ENCODE measurements at places on chromosomes 7 and 10. TPM values are rescaled to one million over a fixed set of nuclear protein-coding genes. Genes with fewer than 3 reads are reported as not detected.

DNA sequence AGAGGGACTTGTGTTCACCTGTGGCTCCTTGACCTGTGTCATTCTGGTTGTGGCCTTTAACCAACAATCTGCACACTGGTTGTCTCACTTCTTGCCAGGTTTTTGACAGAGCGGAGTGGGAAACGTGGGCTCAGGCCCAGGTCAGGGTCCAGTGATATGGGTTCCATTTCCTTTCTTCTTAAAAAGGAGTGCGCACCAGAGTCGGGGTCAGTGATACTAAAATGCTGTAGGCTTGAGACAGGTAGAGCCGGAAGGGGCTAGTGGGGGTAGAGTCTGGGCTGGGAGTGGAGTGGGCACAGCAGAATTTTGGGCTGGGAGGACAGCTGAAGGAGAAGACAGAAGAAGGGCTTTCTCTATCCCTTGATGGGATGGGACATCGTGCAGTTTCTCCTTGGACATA, 61.2 kb downstream of the SH2D4B start:
- no peak for DNase-seq

DNA sequence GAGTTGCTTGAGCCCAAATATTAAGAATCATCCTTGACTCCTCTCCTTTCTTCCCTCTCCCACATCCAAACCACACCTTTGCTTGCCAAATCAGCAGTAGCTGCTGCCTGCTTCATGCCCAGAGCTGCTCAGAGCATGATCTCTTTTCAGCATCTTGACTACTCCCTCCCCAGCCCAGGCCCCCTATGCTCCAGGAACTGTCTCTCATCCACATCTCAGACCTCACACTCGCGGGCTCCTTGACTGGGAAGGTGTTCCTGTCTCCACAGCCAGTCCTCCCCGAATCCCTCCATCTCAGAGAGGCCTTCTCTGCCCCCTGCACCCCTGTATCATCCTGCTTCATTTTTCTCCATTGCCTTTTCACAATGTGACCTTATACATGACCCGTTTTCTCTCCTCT, 157.0 kb downstream of the DNAJB6 start:
- no peak for DNase-seq

DNA sequence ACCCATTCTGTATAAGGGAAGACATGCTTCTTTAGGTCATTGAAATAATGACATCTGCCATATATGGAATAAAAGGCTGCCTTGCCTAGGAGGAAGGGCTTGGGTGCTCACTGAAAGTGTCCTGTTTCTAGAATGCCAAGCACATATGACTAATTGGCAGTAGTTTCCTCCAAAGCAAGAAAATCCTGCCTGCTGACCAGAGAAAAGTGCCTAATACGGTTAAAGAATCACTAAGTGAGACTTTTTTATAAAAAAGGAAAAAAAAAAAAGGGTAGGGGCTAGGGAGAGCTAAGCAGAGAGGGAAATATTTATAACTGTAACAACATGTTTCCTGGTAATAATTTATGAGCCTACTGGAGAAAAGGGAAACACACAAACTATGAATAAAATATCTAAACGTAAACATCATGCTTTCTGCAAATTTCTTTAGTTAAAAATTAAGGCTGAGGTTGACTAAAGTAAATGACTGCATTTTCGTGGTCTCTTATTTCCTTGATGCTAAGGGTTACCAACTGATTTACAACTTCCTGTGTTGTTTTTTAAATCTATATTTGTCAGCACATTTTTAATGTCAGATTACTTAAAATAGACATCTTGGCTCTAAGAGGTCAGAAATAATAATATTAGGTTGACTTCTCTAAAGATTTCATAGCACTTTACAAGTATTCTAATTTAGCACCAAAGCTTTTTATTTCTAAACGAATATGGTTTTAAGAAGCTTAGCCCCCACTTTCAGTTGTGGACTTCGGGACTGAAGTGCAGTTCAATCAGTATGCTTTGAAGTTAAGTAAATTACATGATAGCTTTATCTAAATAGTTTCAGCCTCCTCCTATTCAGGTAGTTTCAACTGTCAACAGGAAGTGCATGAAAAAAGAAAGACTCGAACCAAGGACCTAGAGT, 89.6 kb downstream of the CABCOCO1 start:
- peak; percentile 61 for DNase-seq

GRCh38 chr10:95697429-95697828, 3.7 kb upstream of the TCTN3 start:
- DNase-seq: no peak

GRCh38 chr7:121604627-121605316, 208.7 kb upstream of the FAM3C start:
- peak; percentile 55 for DNase-seq

GRCh38 chr10:47181052-47181849, 118.7 kb upstream of the GDF10 start:
- no peak for DNase-seq

- DNase-seq: no peak
These were observed 210.1 kb downstream of the CACNB2 start for GRCh38 chr10:18350340-18350739.

DNA sequence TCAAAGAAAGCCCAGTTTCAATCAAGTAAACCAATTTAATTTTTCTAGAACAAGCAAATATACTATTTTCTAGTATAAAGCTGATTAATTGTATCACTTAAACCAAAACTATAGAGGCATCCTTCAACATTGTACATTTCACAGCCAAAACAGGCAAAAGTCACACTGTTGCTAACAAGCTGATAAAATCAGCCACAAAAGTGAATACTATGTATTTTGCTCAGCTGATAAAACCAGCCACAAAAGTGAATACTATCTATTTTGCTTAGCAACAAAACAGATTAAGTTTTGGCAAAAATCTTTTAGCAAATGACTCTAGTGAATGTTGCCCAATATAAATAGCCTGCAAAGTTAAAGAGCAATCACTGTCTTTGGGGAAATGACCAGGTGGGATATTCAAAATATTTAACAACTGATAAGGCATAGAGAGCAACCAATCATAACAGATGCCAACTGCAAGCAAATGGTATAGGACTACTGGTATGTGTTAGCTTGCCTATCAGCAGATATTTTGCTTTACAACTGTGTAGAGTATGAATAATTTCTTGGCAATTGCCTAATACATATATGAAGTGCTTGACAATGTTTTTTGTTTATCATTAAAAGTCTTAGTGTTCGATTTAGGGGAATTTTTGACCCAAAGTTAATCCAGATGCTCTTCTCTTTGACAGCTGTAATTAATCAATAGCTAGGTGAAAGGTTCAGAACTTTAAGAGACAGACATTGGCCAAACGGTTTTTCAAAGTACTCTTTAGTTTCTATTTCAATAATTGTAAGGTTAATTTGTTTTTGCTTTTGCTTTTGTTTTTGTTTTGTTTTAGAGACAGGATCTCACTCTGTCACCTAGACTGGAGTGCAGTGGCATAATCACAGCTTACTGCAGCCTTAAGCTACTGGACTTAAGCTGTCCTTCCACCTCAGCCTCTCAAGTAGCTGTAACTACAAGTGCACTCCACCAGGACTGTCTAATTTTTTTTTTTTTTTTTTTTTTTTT, 44.4 kb upstream of the SP4 start:
- DNase-seq: no peak

DNA sequence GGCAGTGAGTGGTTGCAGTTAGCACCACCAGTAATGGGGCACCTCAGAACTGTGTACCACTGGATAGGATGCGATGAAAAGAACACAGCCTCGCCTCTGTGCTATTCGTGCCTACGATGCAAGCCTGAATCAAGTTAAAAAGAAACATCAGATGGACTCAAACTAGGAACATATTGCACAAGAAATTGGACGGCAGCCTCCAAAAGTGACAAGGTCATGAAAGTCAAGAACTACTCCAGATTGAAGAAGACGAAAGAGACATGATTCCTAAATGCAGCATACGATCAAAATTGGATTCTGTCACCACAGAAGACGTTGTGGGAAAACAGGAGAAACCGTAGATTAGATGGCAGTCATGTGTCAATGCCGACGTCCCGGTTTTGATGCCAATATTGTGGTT, 648.1 kb upstream of the FOXK1 start:
- DNase-seq: no peak

DNA sequence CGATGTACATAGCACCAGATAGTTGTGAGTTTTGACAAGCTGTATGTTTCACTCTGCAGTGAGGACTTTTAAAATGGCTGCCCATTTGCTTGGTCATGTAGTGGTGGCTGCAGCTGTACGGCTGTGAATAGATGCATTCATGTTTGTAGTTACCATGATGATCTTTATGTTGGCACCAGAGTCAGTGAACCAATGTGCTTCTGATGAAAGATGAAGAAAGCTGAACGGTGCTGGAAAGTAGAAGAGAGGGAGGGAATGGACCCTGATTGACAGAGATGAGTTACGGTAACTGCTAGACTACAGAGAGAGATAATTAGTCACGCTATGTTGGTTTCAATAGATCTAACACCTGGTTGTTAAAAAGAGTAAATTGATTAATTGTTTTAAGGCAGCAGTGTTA, 256.8 kb downstream of the CELF2 start:
- no peak for DNase-seq

- peak; percentile 5 for DNase-seq
These were observed 5.1 kb downstream of the STK31 start for GRCh38 chr7:23715099-23715498.

- peak; percentile 97 for DNase-seq
These were observed 124.0 kb downstream of the IQUB start for GRCh38 chr7:123410273-123410904.

DNA sequence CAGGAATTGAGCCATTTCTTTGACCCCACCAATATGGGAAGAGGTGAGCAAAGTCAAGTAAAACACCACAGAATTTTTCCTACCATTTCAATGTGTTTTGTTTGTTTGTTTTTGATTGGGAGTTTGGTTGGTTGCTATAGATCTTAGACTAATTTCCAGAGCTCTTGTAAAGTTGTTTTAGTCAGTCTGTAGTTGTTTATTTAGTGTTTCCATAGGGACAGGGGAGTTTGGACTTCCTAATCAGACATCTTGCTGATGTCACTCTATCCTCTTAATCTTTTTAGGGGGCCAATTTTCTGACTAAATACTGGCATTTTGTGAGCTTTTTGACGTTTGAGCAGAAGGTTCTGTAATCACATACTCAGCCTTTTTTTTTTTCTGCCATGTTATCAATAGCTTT, 266.9 kb downstream of the ABCA13 start:
- DNase-seq: peak; percentile 18

GRCh38 chr7:25318047-25318446, 89.8 kb upstream of the NPVF start:
- DNase-seq: no peak

DNA sequence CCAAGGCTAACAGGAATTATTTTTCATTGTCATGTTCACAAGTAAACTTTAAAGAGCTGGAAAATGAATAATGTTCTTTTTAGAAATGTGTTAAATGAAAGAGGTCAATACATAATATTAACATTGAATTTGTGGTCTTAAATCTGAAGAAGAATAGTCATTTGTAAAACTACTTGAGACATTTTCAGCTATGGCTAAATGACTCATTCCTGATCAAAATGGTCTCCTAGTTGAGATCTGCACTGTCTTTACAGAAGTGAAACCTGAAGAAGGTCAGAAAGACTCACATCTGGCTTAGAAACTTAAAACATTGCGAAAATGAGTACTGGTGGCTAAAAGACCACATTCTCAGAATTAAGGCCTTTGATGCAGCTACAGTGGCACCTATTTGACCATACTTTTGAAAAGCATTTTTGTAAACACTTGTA, 5.9 kb downstream of the PIK3CG start:
- DNase-seq: no peak

GRCh38 chr10:79124066-79124465, 55.3 kb downstream of the ZMIZ1 start:
- DNase-seq: no peak

DNA sequence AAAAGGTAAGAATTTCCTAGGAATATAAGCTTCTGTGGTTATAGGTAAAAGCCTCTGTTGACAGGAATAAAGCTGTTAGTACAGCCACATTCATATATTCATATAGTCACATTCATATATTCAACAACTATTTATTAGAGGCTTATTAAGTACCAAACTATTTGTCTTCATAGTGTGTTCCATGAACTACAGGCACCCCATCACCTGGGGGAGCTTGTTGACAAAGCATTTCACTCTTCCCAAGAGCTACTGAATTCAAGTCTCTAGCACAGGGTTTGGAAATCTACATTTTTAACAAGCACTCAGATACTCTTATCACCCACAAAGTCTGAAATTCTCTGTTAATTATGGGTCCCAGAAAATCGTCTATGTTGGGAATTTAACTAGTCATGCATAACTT, 110.6 kb downstream of the RNLS start:
- peak; percentile 66 for DNase-seq

GRCh38 chr10:93277360-93277759, 203.7 kb downstream of the CYP26A1 start:
- no peak for DNase-seq

- DNase-seq: no peak
These were observed 209.5 kb downstream of the JCAD start for GRCh38 chr10:29849886-29850285.

DNA sequence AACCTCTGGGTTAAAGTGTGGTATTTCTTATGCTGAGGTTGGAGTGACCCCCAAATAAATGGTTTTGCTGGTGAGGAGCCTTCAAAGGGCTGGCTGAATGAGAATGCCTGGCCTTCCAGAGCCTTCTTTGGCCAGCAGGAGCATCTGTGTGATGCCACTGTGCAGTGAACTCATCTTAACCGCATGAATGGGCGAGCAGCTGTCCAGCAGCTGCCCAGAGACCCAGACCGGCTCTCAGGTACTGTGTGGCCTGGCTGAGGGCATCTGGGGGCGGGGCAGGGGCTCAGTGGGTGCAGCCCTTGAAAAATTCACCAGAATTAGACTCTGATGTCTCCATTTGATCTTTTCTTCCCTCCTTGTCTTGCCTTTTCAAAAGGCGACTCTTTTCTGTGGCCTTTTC, 59.0 kb downstream of the SYPL1 start:
- DNase-seq: peak; percentile 85

DNA sequence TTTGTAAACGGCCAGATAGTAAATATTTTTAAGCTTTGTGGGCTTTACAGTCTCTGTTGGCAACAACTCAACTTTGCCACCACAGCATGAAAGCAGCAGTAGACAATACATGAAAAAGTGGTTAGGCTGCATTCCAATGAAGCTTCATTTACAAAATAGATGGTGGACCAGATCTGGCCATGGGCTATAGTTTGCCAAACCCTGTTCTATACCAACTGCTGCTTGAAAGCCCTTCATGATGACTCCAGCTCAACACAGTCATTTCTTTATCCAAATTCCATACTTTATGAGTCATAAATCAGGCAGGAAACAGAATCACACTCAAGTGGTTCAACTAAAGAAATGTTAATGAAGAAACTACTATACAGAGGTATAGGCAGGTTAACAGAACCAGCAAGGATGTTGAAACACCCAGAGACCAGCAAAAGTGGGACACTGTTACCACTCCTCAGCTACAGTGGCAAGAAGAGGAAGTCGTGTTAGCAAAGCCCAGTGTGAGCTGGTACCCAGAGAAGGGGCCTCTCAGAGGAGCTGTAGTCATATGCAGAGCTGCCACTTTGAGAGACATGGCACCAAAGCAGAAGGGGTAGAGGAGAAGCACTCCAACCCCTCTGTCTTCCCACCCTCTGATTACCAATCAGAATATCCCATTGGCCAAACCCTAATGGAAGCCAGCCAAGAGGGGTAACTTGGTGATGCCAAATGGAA, 72.5 kb downstream of the PRLHR start:
- DNase-seq: peak; percentile 12

The PAX2 gene
- not detected for total RNA-seq

The TUBAL3 gene
- total RNA-seq: not detected

The PON1 gene
- not detected for total RNA-seq

The FMC1 gene
- total RNA-seq: 25.7 TPM

The AZGP1 gene
- not detected for total RNA-seq

The FBXL13 gene
- total RNA-seq: 0.42 TPM

The EMX2 gene
- total RNA-seq: not detected

The VCL gene
- total RNA-seq: 211 TPM

The SLC18A2 gene
- not detected for total RNA-seq

The TMEM213 gene
- total RNA-seq: not detected

Measured in myocyte (in vitro differentiated cells).